ENCODE measurements at places on chromosomes 1 and 21. TPM values are rescaled to one million over a fixed set of nuclear protein-coding genes. Genes with fewer than 3 reads are reported as not detected.

LRRC53 gene
- total RNA-seq, result not detected

FABP3 gene
- total RNA-seq, result 36.1 TPM

RGS13 gene
- 0.79 TPM for total RNA-seq

EVA1C gene
- total RNA-seq, result 5.3 TPM

PRKAA2 gene
- total RNA-seq, result 10.6 TPM

CD247 gene
- 1.2 TPM for total RNA-seq

GOLT1A gene
- not detected for total RNA-seq

NUDT4B gene
- total RNA-seq, result 3.2 TPM

TMPRSS15 gene
- 0.10 TPM for total RNA-seq

FNDC5 gene
- total RNA-seq, result 25.4 TPM
